Activated CD4-positive, alpha-beta T cell treated with anti-CD3 and anti-CD28 coated beads, Interleukin-2, amount 50 U/mL, for 1 hour (primary cell): ENCODE measurements at places on chromosomes 11 and 22.

DNA sequence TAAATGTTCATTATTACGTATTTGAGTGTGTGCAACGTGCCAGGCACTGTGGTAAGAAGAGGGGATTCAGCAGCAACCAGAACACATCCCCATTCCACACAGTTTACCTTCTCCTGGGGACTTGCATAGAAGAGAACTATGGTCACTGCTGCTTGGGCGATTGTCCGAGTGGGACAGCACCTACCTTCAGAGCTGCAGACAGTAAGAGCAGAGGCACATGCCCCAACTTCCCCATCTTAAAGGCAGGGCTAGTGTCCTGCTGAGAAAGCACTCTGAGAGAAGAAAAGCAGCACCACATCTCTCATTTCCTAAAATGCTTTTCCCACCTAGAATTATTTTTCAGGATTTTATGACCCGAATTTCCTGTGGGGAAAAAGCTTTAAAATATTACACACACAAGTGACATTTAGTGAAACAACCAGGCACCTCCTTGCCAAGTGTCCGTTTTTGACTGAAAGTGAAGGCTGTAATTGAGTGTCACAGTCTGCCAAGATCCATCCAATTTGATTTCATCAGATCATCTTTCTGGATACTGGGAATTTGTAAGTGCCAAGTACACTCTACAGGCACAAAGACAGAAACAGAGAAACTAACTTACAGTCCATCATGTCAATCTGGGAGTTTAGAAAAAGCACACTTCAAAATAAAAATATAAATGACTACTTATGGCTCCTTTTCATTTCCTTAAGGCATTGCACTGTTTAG, 24.6 kb downstream of the TRAF6 start:
- DNase-seq = no peak

DNA sequence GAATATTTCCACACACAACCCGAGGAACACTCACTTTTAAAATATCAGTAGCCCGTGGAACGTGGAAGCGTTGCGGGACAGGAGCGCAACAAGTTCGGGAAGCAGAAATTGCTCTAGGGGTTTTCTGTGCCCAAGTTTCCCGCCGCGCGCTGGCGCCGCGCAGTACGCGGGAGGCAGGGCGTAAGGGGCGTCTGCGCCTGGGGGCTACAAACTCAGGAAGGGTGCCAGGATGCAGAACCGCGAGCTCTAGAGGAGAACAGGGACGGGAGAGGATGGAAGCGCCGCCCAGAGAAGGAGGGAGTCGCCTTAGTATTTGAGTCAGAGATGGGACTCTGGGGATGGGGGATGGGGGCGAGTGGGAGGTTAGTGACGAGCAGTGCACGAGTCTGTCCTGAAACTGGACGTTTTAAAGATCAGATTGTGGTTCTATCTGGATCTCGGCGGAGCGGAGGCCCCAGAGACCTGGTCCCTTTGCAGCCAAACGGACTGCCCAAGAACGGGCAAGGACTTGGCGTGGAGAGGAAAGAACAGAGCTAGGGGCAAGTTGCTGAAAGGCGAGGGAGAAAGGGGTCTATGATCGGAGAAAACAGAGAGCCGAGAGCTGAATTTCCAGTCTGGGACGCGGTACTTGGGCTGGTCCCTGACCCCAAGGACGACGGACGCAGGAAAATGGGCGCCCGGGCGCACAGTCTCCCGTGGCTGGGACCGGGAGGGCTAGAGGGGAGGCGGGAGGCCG, 4.7 kb downstream of the BSX start:
- no peak for DNase-seq

DNA sequence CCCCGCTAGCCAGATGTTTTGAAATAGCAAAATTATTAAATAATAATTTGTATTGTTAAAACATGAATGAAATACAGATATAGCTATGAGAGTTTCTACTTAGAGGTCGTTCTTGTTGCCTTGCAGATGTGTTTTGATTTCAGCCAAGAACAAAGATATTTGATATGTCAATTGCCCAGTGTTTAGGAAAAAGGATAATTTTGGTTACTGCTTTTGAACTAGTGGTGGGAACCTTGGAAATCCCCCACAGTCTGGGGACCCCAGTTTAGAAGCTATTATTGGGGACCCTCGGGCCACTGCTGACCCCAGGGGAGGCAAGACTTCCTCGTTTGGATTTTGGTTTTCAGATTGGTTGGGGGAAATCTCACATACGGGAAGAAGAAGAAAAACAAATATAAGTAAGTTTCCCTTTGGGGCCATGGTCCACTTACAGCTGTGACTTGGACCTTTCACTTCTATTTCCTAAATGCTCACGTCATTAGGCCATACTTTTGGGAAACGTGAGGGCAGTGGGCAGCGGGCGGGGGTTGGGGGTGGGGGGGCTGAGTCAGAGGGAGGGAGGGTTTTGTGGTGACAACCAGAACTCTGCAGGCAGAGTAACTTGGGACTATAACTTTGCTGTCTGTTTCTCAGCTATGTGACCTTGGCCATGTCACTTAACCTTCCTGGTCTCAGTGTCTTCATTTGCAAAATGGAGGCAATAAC, 37.0 kb downstream of the LDLRAD3 start:
- DNase-seq = no peak

GRCh38 chr11:33613404-33613803, 87.2 kb downstream of the C11orf91 start:
- DNase-seq = no peak

DNA sequence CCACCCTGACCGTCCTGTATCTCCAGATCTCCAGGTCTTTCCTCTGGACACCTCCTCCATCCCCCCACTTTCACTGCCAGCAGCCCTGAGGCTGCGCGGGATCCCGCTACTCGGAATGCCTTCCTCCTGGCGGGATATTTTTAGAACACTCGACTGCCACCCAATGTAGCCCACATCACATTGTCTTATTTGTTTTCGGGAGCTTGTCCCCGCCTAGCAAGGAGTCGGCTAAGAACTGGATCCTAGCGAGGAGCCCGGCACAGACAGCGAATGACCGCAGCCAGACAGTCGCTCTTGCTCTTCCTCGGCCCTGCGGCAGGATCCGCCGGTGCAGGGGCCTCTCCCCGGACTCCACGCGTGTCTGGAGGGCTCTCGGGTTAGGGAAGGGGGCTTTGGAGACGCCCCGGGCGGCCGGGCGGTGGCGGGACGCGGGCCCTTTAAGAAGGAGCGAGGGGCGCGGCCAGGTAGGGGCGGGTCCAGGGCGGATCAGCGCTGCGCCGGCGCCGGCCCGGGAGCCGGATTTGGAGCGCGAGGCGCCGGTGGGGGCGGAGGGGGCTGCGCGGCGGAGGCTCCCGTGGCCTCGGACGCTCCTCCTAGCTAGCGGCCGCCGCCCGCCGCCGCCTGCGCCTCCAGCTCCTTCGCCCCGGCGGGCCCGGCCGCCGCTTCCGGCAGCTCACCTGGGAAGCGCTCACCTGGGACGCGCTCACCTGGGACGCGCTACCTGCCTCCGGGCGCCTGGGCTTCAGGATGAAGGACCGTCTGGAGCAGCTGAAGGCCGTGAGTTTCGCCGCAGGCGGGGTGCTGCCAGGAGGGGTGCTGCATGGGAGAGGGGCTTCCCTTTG, at the start of gene STX3:
STX3 (plus strand) TSS at position 518 of the 842 bp plus-strand sequence; CDS start at position 748, 230 bp downstream.
- DNase-seq = peak; percentile 63

DNA sequence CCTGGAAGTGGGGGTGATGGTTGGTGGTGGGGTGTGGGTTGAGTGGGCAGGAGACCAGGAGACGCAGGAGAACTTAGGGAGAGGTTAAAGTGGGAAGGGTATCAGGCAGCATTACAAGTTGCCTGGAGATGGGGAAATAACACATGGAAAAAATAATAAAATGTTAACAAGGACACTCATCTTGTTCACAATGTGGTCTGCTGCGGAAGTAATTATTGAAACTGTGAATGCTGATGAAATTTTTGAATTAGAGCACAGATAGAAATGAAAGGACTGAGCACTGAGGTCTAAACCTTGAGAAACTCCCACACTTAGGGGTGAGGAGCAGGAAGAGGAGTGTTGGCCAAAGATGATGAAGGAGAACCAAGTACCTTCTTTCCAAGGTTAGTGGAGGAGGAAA, 346.0 kb upstream of the PLET1 start:
- DNase-seq = no peak

GRCh38 chr22:28855355-28856094, 27.8 kb upstream of the ZNRF3 start:
- peak; percentile 18 for DNase-seq

- no peak for DNase-seq
These were observed 38.9 kb downstream of the RELT start for GRCh38 chr11:73414977-73415651.

DNA sequence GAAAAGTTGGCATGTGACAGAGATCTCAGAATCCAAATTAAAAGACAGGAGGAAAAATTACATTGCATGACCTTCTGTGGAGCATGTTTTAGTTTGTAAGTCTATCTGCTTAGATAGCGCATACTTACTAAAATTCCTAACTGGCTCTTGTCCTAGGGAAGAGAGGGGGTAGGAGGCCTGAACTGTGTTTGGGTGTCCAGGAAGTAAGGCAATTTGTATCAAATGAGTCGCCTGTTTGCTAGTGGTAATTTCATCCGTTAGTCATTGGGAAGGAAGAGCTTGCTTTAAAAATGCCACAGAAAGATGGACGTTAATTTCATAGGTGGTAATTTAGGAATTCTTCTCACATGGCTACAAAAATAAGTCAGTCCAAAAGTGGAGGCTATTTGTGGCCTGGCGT, 18.5 kb downstream of the GRK3 start:
- DNase-seq = no peak

DNA sequence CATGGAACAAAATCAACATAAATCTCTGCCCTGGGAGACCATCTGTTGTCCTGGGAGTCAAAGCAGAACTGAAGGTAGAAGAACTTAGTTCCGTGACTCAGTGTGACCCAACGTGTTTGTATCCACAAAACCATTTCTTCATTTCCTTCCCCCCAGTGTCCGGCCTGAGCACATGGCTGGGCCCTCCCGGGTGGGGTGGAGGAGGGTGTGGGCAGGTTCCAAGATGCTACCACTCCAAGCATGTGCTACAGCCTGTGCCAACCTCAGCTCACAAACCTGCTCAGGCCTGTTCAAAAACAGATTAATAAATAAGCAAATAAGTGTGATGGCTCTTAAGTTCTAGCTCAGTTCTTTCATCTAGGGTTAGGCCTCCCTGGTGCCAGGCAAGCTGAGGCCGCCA, 55.3 kb downstream of the SHANK2 start:
- DNase-seq = no peak
